ENCODE measurements at places on chromosomes 11 and 22.

- no peak for DNase-seq
Measured at GRCh38 chr11:6889835-6890234, 2.5 kb downstream of the OR2D2 start.

DNA sequence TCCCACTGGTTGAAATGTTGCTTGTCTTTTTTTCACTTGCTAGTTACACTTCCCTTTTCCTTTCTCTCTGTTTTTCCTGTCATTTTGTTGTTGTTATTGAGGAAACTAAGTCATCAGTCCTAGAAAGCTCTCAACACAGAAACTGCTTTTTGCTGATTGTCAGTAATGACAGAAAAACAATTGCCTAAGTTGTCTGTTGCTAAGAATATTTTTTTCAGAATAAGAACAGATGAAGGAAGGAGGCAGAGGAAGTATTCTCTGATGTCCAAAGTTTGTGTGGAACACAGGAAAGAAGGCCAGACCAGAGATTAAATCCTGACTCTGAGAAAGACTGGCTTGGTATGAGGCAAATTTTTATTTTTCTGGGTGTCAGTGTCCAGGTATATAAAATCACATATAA is 163.3 kb downstream of the CASP12 start:
- no peak for DNase-seq

DNA sequence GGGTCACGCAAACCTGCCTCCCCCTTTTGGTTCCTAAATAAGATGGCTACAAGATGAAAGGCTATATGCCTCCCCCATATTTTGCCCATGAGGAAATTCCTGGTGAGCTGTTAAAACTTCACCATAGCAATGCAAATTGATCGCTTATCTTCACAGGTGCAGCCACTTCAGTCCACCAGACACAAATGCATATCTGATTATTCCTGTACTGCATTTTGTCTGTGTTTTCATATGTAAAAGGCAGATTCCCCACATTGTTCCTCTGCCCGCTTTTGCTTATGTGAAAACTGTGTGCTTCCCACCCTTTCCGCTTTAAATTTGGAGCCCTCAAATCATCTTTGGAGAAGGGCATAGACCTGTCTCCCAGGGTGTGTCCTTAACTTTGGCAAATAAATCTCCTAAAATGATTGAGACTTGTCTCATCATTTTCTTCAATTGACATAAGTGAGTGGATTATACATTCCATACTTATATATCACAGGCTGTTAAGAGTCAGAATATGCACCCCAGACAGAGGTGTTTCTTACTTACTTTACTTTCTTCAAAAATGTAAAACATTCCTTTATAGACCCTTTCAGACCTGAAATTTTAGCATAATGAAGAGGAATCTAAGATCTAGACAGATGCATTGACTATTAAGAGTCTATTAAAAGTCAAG is 116.4 kb downstream of the CASP12 start:
- DNase-seq = no peak

- no peak for DNase-seq
Measured at GRCh38 chr11:110955776-110956175, 243.5 kb upstream of the ARHGAP20 start.

GRCh38 chr22:41358927-41359326 is 22.8 kb upstream of the TEF start:
- DNase-seq = no peak

- peak; percentile 73 for DNase-seq
Measured at GRCh38 chr11:134331354-134332188, at the start of gene GLB1L2. Gene GLB1L2, plus strand, starts transcription at chr11:134331988. Its CDS starts 74 bp downstream, at chr11:134332062.

GRCh38 chr11:1727096-1727690 is 23.2 kb downstream of the IFITM10 start:
- DNase-seq = no peak

DNA sequence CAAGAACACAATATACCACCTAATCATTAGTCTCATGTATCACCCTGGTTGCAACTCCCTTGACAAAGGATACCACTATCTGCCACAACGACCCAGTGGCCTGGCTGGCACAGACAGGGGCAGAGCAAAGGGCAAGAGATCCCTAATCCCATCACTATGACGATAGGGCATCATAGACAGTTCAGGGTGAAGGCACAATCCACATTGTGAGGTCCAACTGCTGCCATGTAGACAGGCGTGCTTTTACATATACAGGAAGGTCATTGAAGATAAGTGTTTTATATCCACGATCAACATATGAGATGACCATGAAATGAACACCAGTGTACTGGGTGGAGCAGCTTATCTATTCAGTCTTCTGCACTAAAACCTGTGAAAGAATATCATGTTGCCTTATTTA is 94.6 kb downstream of the IGLL1 start:
- no peak for DNase-seq

DNA sequence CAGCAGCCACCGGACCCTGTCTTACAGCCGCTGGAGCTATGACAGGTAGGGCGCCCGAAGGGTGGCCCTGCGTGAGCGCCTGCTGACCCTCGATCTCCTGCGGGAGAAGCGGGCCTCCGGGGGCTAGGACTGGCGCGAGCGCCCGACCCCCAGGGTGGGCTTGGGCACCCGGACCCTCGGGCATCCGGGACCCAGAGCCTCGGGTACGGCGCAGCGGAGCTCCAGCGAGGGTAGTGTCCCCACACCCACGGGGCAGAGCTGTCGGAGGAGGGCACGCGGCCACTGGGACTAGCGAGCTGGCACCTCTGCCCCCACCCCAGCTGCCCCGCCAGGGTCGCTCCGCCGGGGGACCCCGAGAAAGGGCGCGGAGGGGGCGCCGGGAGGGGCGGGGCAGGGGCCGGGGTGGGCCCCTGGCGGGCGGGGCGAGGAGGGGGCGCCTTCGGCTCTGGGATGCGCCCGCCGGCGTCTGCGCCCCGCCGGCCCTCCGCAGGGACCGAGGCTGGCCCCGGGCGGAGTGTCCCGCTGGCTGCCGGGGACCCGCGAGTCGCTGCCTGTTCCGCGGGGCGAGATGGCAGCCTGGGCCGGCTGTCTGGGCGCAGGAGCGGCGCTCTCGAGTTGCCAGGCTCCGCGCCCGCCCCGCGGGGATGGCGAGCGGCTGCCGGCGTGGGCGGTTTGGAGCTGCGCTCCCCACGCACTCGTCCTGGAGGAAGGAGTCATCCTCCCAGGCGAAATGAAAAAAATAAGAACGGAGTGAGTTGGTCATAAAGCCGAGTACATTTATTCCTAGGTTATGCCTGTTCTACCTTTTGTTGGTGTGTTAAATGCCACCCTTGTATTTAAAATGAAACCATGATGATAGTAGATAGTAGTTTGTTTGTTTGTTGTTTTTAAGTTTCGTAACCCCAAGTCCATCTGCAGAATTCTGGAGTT is 32.4 kb downstream of the EIF3F start:
- no peak for DNase-seq

GRCh38 chr11:69804769-69805508 is 14.3 kb downstream of the FGF3 start:
- no peak for DNase-seq

- DNase-seq = no peak
Measured at GRCh38 chr22:23984430-23984829, 4.5 kb downstream of the GSTT2 start.

- DNase-seq = no peak
Measured at GRCh38 chr22:24576778-24577177, 16.1 kb downstream of the LRRC75B start.

DNA sequence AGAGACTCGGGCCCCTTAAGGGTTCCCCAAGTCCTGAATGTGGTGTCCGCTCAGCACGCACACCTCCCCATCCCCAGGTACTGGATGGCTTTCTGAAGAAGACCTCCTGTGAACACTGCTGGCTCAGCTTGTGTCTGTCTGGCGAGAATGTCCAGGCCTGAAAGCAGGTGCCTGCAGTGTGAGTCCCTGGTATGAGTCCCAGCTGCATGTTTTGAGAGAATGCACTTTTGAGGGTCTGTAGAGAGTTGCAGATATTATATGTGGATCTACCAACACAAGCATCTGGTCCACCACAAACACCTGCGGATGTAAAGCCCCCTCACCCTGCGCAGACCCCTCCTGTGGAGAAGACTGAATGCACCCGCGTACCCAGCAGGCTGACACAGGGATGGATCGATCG is 1308.9 kb downstream of the TBC1D22A start:
- no peak for DNase-seq

DNA sequence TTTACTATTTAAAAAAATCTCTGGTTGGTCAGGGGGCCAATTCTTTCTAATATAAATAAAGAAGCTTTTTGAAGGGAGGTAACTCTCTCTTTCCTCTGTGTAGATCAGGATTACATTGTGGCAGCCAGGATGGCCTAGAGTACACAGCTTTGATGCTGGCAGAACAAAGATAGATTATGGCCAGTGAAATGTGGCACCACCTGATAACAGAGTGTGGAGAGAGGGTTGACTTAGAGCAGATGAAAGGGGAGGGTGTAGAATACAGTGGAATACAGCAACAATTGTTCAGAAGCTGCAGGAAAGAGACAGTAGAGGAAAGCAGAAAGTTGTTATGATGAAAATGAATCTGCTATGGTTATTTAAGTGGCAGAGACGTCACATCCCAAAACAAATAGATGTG is 99.0 kb downstream of the FAR1 start:
- DNase-seq = no peak

- DNase-seq = no peak
Measured at GRCh38 chr11:118527109-118527508, at the start of gene TTC36. Gene TTC36, plus strand, starts transcription at chr11:118527474. Its CDS starts 21 bp downstream, at chr11:118527495.

DNA sequence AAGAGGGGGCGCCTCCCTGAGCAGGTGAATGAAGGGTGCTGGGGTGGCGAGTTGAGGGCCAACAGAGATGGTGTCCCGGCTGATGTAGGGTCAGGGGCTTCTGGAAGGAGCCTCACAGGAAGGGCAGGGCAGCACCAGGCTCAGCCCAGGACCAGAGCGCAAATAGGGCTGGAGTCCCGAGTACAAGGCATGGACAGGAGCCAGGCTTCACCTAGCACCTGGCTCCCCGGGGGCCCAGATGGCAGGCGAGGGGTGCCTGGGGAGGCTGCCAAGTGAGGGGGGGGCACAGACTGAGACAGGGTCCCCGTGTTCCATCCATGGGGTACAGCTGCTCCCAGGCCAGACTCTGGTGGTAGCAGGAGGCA is 105.8 kb downstream of the KCNQ1 start:
- DNase-seq = no peak

DNA sequence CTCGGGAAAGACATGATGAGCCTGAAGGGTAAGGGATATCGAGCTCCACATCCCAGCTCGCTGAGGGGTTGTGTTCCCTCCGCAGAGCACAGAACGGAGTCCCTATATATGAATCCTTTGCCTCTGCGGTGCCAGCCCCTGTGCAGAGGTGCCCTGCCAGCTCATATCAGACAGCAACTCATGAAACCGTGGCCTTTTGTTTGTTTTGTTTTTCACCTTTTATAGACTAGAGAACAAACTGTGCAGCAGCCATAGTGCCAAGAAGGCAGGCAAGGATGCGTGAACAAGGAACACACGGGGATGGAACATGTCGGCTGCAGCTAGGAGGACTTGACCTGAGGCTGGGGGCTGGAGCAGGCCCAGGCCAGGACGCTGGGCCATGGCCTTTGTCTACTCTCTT is 109.8 kb downstream of the PKNOX2 start:
- no peak for DNase-seq

GRCh38 chr11:45384711-45385241 is 98.6 kb upstream of the SYT13 start:
- no peak for DNase-seq

GRCh38 chr22:32775957-32776356 is 25.5 kb upstream of the TIMP3 start:
- no peak for DNase-seq

DNA sequence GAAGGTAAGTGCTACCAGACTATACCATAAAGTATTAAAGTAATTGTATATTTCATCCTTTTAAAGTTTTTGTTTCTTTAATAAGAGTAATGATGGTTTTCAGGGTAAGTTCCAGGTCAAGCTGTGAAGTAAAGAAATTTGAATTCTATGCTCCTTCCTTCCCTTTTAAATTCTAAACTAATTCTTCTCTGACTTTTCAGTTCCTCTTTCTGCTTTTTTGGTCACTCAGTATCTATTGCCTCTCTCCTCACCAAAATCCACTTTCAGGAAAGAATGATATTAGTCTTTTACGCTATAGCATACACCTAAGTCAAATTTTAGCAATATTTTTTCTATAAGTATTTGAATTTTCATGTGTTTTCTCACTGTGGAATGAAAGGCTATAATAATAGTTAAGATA is 8.2 kb downstream of the MMP8 start:
- DNase-seq = no peak

GRCh38 chr11:22543261-22543660 is 82.4 kb downstream of the FANCF start:
- no peak for DNase-seq

GRCh38 chr11:103927535-103927934 is 108.9 kb upstream of the DDI1 start:
- DNase-seq = no peak

GRCh38 chr22:35582861-35583670 is 34.1 kb downstream of the MB start:
- DNase-seq = no peak

DNA sequence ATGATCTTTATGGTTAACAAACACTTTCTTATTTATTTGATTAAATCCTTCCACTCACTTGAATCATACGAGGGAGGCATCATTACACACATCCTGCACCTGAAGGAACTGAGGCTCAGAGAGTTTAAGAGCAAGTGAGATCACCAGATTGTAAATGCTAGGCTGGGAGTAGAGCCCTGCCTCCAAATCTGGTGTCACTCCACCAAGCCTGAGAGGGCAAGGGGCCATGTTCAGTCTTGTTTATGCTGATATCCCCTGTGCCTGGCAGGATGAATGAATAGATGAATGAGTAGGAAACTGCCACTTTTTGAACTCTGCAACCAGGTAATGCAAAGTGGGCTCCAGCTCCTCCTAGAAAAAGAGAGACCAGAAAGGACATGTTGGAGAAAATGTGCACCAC is 59.1 kb downstream of the RASSF10 start:
- DNase-seq = no peak

GRCh38 chr11:83764643-83765042 is 478.5 kb upstream of the CCDC90B start:
- no peak for DNase-seq

DNA sequence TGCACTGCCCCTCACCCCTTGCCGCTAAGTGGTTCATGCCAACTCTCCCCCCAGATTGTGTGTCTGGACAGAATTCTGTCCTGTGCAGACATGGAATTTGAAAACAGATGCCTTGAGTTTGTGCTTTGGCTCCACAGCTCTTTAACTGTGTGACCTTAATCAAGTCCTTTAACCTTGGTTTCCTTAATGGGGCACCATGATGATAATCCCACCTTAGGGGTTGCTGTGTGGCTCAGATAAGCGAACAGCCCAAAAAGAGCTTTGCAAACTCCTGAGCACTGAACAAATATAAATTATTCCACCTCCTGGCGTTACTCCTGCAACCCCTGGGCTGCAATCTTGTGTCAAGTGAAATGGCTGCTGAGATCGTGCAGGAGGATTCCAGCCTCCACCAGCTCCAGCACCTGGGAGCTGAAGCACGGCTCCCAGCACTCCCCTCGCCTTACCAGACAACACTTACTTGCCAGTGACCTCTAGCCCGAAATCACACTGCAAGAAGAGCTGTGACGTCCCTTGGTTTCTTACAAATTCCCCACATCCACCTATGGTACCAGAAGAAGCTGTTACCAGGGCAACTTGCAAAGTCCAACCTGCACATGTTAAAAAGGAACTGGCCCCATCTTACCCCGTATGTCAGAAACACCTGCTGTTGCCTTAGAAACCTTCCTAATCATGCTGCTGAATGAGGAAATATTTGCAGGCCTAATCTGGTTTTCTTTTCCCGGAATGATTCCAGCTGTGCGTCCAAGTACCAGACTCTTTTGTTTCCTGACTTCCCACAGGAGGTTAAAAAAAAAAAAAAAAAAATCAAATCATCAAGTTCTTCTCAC is 13.2 kb downstream of the VPS37C start:
- DNase-seq = no peak

Measured in left hindlimb (tissue), 1 donor.